ENCODE measurements at places on chromosomes 16 and 17.

DNA sequence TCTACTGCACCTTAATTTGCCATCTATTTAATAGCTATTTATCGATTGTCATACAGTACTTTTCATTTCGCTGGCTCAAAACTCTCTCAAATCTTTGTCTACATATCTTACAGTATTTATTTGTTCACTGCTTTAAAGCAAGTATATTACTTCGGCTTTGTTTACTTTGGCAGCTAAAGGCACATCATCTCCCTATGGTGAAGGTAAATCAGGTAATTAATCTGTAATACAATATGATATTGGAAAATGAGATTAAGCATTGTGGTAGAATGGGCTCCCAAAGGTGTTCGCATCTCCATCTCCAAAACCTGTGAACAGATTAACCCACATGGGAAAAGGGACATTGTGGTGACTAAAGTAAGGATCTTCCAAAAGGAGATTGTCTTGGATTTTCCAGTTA, 6.5 kb downstream of the TMEM170A start:
- DNase-seq = no peak

DNA sequence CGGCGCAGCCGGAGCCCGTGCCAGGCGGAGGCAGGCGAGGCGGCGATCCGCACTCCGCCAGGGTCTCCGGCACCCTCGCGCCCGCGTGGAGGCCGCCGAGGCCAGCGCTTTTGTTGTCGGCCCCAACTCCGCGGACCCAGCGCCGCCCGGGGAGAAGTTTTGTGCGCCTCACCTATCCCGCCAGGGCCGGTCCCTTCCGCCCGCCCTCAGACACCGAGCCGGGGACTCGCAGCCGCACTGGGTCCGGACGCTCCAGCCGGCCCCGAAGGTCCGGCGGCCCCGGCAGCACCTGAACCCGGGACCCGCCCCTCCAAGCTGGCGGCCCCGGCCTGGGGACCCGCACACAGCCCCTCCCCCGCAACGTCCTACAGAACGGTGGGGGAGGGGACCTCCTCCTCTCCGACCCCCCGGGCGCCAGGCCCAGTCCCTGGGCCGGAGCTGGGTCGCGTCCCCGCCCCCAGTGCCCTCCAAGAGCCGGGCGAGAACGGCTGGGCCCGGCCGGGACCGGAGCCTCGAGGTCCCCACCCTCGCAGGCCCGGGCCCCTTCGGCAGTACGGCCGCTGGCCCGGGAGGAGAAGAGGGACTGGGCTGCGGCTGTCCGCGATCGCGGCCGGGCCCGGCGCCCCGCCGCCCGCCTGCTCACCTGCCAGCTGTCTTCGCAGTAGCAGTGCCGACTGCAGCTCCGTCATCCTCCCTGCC, 698 bp downstream of the UBE2G1 start:
- no peak for DNase-seq

- DNase-seq = no peak
Observed at GRCh38 chr16:56907401-56907800, 24.5 kb upstream of the HERPUD1 start.

- DNase-seq = no peak
Observed at GRCh38 chr17:3534881-3535252, 22.7 kb downstream of the TRPV3 start.

DNA sequence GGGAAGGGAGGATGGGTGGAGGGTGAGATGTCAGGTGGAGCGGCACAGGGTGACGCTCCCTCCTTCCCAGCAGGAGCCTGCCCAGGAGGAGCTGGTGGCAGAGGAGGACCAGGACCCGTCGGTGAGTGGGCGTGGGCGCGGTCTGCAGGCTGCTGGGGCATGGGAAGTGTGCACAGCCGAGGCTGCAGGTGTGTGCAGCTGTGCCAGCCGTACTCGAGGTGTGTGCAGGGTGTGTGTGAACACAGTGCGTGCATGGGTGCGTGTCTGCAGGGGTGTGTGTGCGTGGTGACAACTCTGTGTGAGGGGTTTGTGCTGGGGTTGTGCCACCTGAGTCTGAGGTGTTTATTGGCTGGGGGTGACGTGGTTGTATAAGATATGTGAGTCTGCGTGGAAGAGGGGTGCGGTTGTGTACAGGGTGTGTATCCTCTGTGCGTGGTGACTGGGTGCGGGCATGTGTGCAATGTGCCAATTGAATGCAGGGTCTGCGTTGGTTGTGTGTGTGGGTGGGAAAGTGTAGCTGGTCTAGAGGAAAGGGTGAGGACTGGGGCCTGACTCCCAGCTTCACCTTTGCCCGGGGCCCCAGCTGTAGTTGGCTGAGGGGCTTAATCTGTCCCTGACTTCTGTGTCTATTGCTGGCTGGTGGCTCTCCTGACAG, 670 bp downstream of the TNFSF12 start:
- DNase-seq = no peak

- no peak for DNase-seq
Observed at GRCh38 chr17:48649741-48650140, 23.6 kb upstream of the HOXB9 start.

GRCh38 chr16:81107511-81107910, 11.3 kb upstream of the GCSH start:
- no peak for DNase-seq

- DNase-seq = no peak
Observed at GRCh38 chr16:2895813-2896212, 12.8 kb downstream of the FLYWCH2 start.

- DNase-seq = no peak
Observed at GRCh38 chr16:7705885-7706284, 373.2 kb downstream of the RBFOX1 start.

GRCh38 chr17:40598619-40599467, 33.6 kb upstream of the CCR7 start:
- DNase-seq = no peak

DNA sequence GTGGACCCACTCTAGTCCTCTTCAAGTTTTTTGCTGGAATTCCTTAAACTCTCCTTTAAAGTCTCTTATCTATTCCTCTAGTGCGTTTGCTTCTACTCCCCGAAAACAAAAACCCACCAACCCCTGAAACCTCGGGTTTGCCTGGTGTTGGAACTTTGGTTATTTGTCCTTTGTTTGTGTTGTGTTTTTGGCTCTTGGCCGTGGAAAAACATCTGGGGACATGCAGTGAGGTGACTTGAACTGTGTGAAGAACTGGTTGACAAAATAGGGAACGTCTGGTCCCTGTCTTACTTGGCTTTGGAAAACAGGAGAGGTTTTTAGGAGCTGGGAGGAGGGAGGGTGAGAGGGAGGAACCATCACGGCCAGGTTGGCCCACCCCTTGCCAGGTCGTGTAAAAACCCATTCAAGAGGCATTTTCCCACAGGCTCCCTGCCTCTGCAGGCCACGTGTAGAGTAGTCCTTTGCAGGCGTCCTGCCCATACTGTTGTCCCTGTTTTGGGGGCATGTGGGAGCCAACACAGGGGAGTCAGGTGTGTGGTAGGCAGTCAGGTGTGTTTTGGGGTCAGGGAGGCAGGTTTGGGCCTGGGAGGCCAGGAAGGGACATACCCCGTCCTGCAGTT, 169.3 kb downstream of the RAB11FIP4 start:
- DNase-seq = no peak

DNA sequence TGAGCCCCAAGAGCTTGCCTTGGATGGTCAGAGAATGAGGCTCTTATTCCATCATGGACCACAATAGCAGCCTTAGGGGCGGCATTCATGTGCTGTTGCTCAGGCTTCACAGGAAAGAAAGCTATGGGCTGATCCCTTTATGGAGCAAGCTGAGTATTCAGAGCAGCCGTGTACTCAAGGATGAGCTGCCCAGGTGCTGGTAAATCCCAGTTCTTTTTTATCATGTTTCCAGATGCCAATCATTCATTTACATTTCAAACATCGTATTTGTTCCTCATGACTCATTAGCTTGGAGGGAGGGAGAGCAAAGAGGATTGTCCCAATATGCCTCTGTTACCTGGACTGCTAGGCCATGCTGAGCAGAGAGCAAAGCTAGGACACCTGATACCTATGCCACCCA, 475.7 kb downstream of the SHISA9 start:
- no peak for DNase-seq

GRCh38 chr17:32621612-32622312, 135.0 kb downstream of the CDK5R1 start:
- DNase-seq = no peak

DNA sequence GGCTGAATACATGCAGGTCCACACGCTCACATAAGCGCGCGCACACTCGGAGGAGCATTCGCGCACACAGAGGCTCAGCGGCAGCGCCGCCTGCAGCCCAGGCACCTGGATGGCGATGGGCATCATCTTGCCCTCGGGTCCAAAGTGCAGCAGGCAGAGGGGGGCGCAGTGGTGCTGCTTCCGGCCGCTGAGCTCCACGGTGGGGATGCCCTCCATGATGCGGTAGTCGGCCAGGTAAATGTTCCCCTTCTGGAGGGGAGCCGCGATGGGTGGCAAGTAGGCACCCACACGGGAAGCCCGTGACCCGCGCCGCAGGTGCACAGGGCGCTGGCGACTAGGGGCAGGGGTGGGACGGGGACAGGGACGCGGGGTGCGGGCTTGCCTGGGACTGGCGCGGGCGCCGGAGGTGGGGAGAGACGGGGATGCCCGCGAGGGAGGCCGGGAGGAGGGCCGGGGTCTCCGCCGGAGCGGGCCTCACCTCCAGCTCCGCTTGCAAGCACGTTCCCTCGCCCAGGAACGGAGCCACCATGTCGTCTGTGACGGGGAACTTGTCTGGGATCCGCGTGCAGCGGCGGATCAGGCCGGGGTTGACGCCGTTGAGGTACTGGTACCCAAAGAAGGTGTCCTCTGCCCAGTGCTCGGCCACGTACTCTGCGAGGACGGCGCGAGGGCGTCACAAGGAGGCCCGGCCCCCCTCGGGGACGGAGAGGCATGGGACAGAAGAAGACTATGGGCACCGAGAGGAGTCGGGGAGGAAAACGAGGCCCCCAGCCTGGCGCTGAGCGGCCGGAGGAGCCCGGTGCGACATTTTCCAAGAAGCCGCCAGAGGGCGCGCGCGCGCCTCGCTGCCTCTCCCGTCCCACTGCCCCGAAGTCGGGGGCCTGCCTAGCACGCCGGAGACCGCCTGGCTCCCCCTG, 8.0 kb downstream of the ALOX12B start:
- DNase-seq = no peak

- DNase-seq = no peak
Observed at GRCh38 chr17:80893604-80894438, 97.8 kb upstream of the CHMP6 start.

GRCh38 chr17:39927929-39928857, 661 bp downstream of the LRRC3C start:
- no peak for DNase-seq

DNA sequence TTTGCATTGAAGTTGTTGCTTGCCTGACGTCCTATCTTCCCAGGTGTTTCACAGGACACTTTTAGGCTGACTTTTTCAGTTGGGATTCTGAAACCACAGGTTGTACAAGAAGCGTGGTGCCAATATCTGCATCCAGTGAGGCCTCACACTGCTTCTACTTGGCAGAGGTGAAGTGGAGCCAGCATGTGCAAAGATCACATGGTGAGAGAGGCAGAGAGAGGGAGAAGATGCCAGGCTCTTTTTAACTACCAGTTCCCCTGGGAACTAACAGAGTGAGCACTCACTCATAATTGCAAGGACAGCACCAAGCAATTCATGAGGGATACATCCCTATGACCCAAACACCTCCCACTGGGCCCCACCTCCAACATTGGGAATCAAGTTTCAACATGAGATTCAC, 5.8 kb upstream of the ABCA6 start:
- DNase-seq = no peak

- DNase-seq = no peak
Observed at GRCh38 chr17:73359352-73359751, 47.6 kb upstream of the CDC42EP4 start.

GRCh38 chr17:32783602-32784001, 93.3 kb downstream of the MYO1D start:
- DNase-seq = no peak

DNA sequence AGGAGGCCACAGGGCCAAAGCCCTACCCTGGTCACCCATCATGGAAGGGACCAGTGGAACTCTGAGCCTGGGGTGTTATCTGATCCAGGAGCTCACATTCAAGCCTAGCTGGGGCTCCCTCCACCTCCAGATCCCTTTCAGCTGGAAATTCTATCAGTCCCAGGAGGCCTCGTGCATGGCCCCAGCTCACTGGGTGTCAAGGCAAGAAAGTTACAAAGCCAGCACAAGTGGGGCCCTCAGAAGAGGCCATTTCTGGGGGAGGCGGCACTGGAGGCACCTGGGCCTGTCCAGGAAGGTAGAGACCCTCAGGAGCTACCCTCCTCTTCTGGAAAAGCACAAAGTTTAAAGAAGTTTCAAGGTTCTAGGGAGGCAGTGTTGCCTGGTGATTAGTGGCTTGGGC, 4.8 kb downstream of the CA7 start:
- no peak for DNase-seq

GRCh38 chr16:86653285-86654006, 75.1 kb downstream of the FOXL1 start:
- no peak for DNase-seq

GRCh38 chr16:56910654-56911539, 21.0 kb upstream of the HERPUD1 start:
- no peak for DNase-seq

- no peak for DNase-seq
Observed at GRCh38 chr16:1193143-1193824, 31.8 kb downstream of the TPSG1 start.

GRCh38 chr16:8581831-8582580, 8.3 kb downstream of the TMEM114 start:
- DNase-seq = no peak

DNA sequence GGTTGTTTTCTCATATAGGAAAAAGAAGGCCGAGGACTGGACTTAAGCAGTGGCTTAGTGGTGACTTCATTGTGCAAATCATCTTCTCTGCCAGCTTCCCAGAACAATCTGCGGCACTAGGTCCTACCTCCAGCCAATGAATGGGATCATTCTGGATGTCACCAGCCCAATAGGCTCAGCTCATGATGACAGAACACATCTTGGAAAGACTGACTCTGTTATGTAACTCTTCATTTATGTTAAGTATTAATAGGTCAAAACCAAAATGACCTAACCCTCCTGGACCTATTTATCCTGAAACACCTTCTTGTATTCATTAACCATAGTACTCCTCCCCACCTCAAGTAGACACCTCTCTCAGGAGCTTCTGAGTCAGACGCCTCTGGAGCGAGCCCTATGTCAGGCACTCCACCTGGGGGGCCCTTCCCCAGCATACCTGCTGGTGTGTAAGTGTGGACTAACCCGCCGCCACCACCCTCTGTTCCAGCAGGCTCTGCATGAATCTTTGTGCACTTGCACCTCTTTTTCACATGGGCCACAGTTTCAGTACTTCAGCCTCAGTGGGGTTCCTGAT, 7.2 kb downstream of the ARL2BP start:
- no peak for DNase-seq

DNA sequence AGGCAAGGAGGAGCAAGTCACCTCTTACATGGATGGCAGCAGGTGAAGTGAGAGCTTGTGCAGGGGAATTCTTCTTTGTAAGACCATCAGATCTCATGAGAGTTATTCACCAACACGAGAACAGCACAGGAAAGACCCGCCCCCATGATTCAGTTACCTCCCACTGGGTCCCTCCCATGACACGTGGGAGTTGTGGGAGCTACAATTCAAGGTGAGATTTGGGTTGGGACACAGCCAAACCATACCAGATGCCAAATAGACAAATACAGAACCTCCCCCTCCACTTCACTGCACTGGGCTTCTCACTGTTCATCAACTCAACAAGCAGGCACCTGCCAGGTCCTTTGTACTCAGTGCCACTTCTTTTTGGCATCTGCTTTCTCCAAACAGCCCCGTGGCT, 100.2 kb downstream of the WSCD1 start:
- no peak for DNase-seq

- DNase-seq = peak; percentile 28
Observed at GRCh38 chr17:48541577-48542113, 3.3 kb downstream of the HOXB2 start.

GRCh38 chr16:13397126-13397525, 495.7 kb downstream of the SHISA9 start:
- no peak for DNase-seq

Data from cortex of kidney (tissue), 1 donor.